ENCODE measurements at places on chromosomes 12 and 14.

GRCh38 chr14:36408388-36408787 lies 88.0 kb upstream of the MBIP start:
- DNase-seq = no peak

- DNase-seq = no peak
Observed at GRCh38 chr12:45833401-45833800, 103.9 kb downstream of the ARID2 start.

GRCh38 chr12:56315249-56315621 lies 553 bp downstream of the CNPY2 start:
- DNase-seq = no peak

GRCh38 chr14:64184103-64184729 lies 110.0 kb downstream of the ESR2 start:
- no peak for DNase-seq

DNA sequence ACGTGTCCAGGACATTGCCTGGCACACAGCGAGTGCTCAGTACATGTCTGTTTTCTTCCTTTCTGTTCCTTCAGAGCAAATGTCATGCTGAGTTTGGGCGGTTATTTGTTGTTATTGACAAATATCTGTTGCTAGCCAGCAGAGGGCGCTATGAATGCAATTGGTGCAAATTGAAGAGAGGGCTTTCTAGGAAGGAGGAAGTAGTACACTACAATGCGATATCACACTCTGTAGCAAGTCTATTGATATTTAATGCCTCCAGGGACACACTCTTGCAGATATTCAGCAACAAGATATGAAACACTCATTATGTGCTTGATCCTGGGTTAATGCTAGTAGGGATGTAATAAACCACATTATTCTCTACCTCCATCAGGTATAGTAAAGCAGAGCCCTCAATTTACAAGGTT lies 267.3 kb upstream of the SRRM4 start:
- DNase-seq = no peak

GRCh38 chr12:27385766-27386564 lies 53.3 kb downstream of the BMAL2 start:
- DNase-seq = no peak

Data from stromal cell of bone marrow (primary cell).